Activated CD4-positive, CD25-positive, alpha-beta regulatory T cell (primary cell): ENCODE measurements at places on chromosomes 2 and 18.

- no peak for DNase-seq
These were observed 104.9 kb downstream of the NCK2 start for GRCh38 chr2:105849431-105850179.

DNA sequence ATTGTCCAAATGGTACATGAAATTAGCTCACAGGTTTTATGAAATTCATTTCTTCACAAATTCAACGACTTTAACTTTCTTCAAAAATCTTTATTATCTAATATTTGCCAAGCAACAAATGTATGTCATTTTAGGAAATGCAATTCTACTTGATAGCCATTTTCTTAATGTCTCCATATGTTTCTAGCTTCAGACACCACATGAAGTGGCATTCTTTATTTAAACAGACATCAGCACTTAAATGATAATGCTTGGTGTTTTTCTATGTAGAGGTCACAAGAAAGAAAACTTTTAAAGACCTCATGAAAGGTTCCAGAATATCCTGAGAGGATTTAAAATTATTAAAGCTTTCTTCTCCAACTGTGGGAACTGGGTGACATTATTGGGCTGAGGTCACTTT is 44.2 kb upstream of the XIRP2 start:
- no peak for DNase-seq

- no peak for DNase-seq
These were observed 73.6 kb downstream of the FSHR start for GRCh38 chr2:49080681-49081080.

DNA sequence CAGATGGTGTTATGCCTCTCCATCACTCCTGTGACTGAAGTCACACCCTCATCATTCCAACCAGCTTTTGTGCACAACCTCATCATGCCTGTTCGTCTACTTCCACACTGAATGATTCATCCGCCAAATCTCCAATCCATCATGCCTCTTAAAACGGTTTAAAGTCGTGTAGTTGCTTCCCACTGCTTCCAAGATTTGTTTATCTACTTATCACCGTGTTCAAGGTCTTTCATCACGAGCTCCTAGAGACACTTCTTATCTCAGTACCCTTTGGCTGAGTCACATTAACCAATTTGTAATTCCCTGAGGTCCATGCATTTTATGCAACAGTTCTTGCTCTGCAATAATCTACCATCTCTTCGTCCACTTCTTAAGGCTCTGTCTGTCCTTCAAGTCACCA is 592.3 kb upstream of the ID2 start:
- no peak for DNase-seq

GRCh38 chr18:14174706-14175085 is 42.5 kb upstream of the ZNF519 start:
- DNase-seq, result no peak

GRCh38 chr2:27407798-27408491 is 1.4 kb downstream of the PPM1G start:
- no peak for DNase-seq

DNA sequence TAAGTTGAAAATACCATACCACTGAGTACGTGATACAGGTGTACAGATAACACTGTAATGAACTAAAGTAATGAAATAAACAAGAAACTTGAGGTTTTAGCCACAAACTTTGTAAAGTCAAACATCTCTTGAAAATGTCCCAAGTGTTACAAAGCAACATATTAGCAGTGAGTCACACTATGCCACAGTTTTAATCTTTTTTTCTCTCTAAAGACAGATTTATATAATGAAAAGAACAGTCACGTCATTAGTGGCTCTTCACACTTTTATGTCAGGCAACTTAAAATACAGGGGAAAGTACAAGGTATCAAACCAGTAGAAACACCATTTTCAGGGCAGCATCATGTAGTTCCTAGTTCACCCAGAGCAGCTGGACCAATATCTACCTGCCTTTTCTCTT is 42.1 kb downstream of the RAPH1 start:
- no peak for DNase-seq

DNA sequence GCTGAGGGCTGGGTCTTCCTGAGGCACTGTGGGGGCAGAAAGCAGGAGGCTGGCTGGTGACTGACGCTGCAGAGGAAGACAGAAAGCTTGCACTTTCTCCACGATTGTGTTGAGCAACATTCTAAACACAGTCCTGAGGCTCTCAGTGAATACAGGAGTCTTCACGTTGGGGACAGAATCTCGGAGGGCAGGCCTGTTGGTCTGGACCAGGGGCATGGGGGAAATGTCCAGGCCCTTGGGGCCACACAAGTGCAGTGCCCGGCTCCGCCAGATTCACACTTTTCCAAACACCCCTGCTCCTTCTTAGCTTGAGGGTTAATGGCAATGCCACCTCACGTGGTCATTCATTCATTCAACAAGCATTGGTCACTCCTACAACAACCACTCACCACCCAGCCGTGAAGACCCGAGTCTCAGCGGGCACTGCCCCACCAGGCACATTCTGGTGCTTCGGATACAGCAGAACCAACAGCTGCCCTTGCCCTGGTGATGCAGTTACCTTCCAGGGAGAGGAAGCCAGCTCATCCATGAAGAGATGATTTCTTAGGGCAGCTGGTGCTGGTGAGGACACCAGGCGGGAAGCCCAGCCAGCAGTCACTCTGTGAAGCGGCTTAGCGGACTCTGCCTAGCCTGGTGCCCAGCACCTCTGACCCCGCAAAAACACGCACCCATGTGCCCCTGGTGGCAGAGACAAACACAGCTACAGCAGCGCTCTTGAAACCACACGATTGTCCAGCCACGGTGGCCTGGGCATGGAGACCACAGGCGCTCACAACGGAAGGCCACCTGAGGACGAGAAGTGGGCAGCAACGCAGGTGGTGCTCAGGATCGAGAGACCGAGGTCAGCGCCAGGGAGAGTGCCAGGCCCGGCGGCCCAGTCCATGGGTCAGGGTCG is 10.9 kb upstream of the GPC1 start:
- DNase-seq, result no peak

DNA sequence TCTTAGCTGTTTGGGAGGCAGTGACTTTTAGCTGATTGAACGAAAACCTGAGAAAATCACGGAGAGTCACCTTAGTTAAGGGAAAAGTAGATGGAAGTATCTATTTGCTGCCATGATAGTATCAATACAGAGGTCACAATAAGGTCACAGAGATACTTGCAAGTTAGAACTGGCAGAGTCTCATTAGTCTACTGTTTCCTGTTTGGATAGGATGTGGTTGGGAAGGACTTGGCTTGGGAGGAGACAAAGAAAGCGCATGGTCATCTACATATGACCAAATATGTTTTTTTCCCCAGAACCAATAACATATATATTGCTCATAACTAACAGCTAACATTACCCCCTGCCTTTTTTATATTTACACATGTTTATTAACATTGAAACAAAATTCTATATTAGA is 78.4 kb upstream of the AQP4 start:
- no peak for DNase-seq

DNA sequence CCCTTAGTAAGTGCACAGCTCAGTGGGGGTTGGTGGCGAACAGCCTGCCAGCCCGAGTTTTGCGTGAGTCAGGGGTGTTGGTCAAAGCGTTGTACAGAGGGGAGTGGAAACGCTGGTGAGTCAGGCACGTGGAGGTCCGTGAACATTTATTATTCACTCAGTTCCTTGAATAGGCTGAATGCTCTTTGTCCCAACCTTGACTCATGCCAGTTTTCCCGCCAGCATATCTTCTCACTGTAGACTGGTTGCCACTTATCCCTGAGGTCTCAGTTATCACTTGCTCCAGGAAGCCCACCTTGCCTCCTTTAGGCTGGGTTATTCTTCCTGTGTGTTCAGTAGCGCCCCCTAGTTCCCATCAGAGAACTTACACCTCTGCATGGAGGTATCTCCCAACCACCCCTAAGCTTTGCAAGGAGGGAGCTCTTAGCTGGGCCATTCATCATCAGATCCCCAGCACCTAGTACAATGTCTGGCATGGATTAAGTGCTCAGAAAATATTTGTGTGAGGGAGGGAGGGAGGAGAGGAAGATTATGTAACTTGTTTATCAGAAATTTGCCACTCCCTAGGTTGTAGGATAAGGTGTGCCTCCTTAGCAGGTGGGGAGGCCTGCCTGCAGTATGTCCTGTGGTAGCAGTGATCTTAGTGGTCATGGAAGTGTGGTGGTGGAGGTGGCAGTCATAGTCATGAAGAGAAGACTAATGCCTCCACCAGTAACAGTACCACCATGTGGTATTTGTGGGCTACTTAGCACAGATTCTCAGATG is 72.1 kb downstream of the CABLES1 start:
- no peak for DNase-seq

DNA sequence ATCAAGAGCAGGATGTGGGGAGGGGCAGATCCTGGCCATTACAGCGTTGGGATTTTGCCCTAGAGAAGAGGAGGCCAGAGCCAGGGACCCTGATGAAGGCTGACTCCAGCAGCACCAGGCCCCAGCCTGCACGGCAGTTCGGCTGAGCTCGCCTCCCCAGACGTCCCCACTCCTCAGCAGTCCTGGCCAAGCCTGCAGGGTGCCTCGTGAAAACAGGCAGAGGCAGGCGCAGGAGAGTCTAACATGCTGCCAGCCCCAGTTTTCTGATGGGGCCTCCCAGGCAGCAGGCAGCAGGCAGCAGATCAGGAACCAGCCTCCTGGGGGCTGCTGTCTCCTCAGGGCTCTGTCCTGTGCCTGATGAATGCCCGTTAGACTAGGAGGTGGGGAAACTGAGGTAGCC is 19.7 kb upstream of the GLI2 start:
- DNase-seq, result no peak

- DNase-seq, result no peak
These were observed 53.7 kb downstream of the HS1BP3 start for GRCh38 chr2:20596973-20597859.

GRCh38 chr2:158907926-158908456 is 60.4 kb upstream of the TANC1 start:
- no peak for DNase-seq

GRCh38 chr18:29874519-29875098 is 1167.9 kb downstream of the DSC3 start:
- no peak for DNase-seq

- DNase-seq, result no peak
These were observed 373.0 kb downstream of the NRXN1 start for GRCh38 chr2:50658883-50659282.

GRCh38 chr2:37405781-37406180 is 61.4 kb downstream of the QPCT start:
- no peak for DNase-seq

DNA sequence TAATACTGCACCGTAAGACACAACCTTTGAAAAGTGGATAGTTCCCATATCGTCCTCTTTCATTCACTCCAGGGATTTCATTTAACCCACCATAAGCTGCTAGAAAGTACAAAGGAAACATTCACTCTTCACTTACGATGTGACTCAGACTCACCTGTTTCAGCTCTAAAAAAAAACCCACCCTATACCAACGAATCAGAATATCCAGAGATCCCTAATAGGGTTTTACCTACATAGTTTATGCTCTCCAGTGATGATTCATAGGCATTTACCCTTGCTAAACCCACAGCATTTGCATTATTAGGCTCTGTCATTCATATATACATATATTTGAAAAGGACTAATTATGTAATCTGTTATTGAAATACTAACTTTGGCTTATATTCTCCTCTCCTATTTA is 60.2 kb downstream of the PRPF40A start:
- DNase-seq, result no peak

DNA sequence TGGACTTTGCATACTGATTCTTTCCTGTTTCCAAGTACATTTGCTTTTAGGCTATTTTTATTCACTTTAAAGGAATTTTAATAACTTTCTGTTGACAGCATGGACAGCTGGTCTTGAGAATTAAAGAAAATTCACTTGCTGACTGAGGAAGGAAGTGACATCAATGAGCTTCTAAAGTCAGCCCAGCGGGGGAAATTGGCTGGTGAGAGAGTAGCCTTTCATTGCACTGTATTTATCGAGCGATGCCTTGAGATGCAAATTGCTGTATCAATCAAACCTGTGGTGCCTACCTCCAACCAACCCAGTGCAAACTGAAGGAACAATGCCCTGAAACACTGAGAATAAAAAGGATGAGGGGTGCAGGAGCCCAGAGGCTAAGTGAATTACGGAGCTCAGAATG is 91.4 kb upstream of the AQP4 start:
- no peak for DNase-seq

DNA sequence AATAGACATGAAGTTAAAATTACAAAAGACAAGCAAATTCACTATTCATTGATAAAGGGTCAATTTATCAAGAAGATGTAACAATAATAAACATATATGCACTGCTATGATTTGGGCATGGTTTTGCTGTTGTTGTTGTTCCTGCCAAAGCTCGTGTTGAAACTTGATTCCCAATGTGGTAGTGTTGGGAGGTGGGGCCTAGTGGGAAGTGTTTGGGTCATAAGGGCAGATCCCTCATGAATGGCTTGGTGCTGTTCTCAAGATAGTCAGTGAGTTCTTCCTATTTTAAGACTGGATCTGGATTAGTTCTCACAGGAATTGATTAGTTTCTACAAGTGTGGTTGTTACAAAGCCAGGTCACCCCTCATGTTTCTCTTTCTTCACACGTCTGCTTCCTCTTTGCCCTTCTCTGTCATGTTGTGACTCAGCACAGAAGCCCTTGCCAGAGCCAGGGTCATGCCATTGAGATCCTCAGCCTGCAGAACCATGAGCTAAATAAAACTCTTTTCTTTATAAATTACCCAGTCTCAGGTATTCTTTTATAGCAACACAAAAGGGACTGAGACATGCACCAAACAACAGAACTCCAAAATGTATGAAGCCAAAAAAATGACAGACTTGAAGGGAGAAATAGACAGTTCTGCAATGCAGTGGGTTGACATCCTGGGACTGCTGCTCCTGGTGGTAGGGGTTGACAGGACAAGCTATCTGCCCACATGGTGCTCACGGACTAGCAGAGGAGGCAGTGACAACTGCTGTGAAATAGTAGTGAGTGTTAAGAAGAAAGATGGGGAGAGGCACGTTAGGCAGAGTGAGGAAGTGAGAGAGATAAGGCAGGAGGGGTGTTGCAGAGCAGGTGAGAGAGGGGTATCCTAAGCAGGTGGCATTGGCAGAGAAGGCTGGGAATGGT is 18.6 kb upstream of the SKA1 start:
- DNase-seq, result no peak
